ENCODE measurements at places on chromosomes 13 and 19. TPM values are rescaled to one million over a fixed set of nuclear protein-coding genes. Genes with fewer than 3 reads are reported as not detected.
A peak's percentile ranks its signal among the peaks of the same experiment; 100 is the strongest.

GRCh38 chr13:108728370-108728769, 99.0 kb downstream of the MYO16 start:
- no peak for DNase-seq

GRCh38 chr13:82717249-82717648, 1165.0 kb downstream of the SLITRK1 start:
- DNase-seq: no peak

GRCh38 chr19:46697204-46697960, 19.5 kb downstream of the PRKD2 start:
- peak; percentile 94 for DNase-seq

DNA sequence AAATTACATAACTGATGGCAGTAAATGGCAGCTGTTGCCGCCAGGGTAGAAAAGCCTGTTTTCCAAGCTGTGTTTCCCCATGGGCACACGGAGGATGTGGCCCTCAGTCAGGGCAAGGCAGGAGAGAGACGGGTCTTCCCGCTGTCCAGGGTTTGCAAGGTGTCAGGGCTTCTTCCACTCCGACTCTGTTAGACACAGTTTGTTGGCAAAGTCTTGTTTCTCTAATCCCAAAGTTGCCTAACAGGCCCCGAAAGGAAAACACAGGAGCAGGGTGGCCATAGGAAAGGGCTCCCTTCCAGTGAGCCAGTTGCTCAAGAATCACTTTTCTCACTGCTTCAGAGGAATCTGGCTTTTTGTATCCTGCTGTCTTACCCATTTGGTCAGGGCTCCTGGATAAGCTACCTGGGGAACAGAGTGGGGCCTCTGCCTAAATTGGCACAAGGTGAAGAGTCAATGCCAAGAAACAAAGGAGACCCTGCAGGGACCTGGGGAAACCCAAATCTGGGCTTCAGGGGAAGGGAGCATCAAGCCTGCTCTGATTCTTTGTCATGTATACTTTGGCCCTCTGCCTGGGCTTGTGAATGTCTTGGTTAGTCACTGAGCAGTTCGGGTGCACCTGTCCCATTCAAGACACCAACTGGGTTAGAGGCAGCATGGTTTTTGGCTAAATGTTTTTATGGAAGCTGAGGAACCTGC, 29.0 kb upstream of the CXCL17 start:
- no peak for DNase-seq

DNA sequence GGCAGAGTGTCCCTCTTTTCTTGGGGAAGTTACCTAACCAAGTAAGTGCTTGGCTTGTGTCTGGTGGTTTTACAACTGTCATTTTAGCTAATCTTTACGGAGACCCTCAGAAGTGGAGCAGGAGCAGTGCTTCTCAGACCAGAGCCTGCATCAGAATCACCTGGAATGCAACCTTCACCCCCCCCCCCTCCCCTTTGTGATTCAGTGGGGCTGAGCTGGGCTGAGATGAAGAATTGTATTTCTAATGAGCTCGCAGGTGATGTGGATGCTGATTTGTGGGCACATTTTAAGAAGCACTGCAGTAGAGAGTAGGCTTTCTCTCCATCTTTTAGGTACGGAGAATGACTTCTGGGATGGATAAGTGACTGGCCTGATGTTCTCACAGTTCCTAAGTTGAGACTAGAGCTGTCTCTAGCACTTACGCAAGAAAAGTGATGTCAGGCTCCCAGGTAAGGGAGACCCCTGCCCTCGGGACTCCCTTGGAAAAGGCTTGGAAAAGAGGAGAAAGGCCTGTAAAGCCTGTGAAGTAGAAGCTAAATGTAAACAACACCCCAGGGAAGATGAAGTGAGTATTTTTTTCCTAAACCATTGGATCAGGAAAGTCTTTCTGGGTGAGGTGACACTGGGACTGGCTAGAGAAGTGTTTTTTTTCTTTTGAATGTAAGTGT, 23.3 kb upstream of the RNF113B start:
- no peak for DNase-seq

- no peak for DNase-seq
These were observed 143.9 kb upstream of the IPO5 start for GRCh38 chr13:97809576-97809975.

DNA sequence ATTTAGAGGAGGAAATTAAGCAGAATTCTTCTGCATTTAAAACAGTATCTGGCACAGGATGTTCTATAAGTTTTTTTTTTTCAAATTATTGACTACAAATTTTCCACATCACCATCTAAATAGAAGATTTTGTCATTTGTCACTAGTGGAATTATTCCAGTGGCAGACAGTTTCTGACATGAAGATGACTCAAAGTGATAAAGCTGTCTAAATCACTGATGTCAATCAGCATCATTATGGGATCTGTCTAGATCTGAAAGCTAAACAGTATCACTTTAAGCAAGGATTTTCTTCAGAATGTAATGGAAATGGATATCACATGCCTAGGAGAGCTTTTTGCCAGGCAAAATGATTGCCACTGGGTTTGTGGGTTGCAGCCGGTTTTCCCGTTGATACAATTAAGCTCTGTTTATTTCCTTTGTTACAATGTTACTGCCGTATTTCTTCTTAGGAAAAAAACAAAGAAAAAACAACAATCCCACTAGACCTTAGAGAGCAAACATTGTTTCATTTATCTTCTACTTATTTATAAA, 1657.0 kb upstream of the PRR20A start:
- no peak for DNase-seq

GRCh38 chr13:23610966-23611491, 40.8 kb downstream of the TNFRSF19 start:
- no peak for DNase-seq

GRCh38 chr19:44657211-44657921, 13.7 kb downstream of the PVR start:
- DNase-seq: peak; percentile 79

DNA sequence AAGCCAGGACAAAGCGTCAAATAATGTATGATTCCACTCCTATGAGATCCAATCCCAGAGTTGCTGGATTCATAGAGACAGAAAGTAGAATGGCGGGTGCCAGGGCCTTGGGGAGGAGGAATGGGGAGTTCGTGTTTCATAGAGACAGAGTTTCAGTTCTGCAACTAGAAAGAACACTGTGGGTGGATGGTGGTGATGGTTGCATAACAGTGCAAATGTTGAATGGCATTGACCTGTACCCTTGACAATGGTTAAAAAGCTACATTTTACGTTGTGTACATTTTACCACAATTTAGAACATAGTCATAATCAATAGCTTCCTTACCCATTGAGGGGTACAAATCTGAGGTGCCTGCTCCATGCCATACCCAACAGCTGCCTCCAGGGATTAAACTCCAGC, 33.4 kb downstream of the MBD3L2B start:
- DNase-seq: no peak

- DNase-seq: no peak
These were observed 175.0 kb downstream of the STK24 start for GRCh38 chr13:98401934-98402333.

GRCh38 chr19:27974082-27974513, 1238.9 kb downstream of the UQCRFS1 start:
- no peak for DNase-seq

GRCh38 chr19:49951806-49952478, 9.0 kb downstream of the SIGLEC11 start:
- DNase-seq: no peak

DNA sequence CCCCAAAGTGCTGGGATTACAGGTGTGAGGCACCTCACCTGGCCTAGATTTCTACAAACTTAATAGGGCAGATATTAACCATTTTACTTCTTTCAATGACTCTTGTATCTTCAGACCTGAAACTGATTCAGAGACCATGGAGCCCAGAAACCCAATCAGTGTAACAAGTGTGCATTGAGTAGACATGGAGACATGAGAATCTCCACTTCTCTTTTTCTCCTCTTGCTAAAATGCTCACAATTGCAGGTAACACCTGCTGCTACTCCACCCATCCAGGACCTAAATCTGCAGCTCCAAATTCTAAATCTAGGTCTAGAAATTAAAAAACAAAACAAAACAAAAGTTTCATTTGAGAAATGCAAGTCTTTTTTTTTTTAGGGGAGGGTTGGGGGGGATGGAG, 42.2 kb upstream of the ZNF681 start:
- DNase-seq: no peak

DNA sequence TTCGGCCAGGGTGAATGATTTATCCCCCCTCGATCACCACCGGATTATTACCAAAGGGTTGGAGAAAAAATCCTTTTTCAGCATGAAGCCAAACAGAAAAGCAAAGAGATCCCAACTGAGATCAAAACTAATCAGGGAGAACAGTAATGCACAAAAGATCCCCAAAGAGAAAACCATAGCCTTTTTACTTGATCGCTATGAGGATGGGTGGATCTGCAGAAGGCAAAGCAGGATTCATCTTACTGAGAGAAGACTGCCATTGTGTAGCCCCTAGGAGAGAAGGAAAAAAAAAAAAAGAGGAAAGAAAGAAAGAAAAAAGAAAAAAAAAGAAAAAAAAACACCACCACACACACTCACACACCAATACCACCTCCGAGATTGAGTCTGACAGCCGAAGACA, at the start of gene FGF14:
TSS of gene FGF14 (minus strand) at position 283 of the 400 bp plus-strand sequence.
- no peak for DNase-seq

DNA sequence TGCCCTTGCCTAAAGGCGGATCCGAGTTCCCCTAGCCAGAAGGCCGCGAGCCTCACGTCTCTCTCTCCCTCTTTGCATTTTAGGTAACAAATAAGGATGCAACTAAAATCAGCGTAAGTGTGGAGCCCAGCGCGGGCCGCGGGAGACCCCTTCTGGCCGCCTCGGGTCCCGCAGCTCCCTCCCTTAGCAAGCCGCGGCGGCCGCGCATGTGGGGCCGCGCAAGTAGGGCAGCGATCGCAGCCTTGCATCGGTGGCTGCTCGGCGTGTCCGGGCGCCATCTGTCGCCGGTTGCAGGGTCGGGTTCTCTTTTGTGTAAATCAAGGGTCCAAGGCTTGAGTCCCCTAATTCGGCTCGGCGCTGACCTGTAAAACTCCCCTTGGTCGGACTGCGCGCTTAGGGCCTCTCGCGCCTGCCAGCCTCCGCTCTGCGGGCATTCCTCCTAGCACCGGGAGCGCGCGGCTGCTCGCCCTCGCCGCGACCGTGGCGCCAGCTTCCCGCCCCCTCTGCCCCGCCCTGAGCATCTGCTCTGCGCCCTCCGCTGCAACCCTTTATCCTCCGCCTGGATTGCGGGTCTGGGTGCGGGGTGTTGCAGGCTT, 2.7 kb downstream of the VSTM2B start:
- DNase-seq: peak; percentile 75

DNA sequence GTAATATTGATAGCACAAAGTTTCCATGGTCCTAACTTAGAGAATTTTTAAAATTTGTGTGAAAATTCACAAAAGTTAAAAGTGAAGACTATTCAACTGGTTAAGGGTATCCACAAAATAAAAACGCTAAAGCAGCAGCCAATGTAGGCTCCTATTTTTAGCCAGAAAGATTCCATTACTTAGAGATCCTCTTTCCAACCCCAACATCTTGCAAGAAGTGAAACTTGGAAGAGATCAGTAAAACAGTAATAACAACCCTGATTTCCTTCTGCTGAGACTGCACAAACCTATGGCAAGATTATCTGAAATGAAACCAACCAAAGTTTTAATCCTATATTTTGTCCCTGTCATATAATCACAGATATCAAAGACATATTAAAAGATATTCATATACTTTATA, 8.5 kb downstream of the TBC1D4 start:
- no peak for DNase-seq

- DNase-seq: no peak
These were observed 41.8 kb downstream of the ZNF527 start for GRCh38 chr19:37412700-37413099.

DNA sequence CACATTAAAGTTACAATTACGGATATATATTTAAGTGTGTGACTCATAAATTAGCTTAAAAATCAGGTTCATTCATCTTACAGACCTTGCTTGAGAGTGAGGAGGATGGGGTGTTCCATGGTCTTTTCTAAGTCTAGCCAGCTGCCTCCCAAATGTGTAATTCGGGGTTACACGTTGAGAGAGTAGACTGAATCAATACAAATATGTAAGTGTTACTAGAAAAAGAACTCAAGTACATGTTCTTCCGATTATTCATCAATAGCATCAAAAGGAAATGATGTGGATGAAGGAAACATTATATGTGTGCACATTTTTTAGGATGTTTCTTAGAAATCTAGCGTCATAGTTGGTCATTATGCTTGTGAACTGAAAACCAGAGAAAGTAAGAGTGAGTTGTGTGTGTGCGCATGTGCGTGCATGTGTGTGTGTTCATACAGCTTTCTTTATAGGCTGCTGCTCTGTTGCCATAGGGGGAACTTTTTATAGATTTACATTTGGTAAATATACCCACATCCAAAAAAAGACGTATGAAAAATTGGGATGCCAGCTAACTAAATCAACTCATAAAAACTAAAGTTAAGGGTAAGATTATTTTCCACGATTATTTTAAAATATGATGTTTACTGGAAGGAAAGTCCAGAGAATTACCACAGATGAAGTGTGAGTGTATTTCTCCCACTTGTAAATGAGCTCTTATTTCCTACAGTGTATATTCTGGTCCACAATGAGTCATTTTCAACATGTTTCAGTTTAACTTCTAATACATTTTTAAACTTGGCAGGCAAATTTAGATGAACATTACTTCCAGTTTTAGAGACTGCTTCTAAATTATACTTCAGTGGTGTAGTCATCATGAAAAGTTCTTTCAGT, 82.4 kb downstream of the PIBF1 start:
- no peak for DNase-seq

DNA sequence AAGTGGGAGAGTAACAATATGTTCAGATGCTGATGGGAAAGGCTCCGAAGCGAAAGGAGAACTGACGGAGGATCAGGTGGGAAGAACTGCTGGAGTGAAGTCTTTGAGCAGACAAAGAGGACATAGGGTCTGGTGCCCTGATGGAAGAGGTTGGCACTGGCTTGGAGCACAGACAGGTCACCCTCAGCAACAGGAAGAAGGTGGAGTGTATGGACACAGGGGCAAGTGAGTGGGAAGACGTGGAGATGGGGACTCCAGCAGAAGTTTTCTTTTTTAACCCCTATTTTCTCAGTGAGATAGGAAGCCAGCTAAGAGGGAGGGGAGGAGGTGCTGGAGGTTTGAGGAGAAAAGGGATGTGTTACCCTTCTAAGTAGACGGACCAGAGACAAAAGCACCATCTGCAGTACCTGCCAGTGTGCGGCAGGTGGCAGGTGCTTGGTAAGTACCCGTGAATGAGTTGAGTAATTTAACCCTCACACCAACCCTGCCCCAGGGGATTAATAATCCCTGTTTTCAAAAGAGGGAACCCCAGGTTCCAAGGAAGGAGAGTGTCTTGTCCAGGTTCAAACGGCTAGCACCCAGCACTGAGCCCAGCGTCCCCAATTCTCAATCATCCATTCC, 11.2 kb downstream of the HAS1 start:
- DNase-seq: no peak

The IQCN gene
- 12.7 TPM for total RNA-seq

The CD177 gene
- 19.3 TPM for total RNA-seq

The ZNF540 gene
- total RNA-seq: 8.3 TPM

The PLIN4 gene
- total RNA-seq: 58.1 TPM

The TTC9B gene
- total RNA-seq: not detected

The KDELR1 gene
- total RNA-seq: 104 TPM

The BRSK1 gene
- total RNA-seq: 6.5 TPM

The KCNN4 gene
- total RNA-seq: 3.0 TPM

Measured in sciatic nerve (tissue), 2 donors.